ENCODE measurements at places on chromosomes 5 and 9.

GRCh38 chr5:154516475-154516874 lies 38.4 kb upstream of the HAND1 start:
- DNase-seq: no peak

- no peak for DNase-seq
Measured at GRCh38 chr9:89052470-89053097, 61.3 kb downstream of the S1PR3 start.

DNA sequence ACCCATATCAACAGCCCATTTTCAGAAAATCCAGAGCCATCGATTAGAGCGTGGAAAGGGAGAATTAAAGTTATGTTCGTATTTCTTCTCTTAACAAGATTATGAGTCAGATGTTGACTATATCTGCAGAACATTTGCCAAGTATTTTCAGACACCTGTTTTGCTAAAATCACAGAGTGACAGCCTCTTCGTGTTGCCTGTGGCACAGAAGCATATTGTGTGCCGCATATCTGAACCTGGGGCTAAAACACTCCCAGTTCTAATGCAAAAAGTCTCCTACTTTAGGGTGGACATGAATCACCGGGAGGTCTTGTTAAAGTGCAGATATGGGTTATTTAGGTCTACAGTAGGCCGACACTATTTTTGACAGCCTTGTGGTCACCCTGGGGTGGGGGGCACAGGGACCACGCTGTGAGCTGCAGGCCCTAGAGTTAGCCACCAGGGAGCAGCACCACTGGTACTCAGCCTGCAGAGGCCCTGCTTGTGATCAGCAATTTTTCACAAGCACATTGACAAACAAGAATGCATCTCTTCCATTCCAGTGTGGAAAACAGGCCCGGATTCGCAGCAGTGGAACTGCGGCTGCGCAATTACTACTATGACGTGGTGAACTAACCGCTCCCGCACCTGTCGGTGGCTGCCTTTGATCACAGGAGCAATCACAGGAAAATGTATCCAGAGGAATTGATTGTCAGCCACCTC lies 93.5 kb downstream of the SYK start:
- no peak for DNase-seq

GRCh38 chr5:128082551-128083032 lies 974 bp upstream of the SLC12A2 start:
- DNase-seq: no peak

DNA sequence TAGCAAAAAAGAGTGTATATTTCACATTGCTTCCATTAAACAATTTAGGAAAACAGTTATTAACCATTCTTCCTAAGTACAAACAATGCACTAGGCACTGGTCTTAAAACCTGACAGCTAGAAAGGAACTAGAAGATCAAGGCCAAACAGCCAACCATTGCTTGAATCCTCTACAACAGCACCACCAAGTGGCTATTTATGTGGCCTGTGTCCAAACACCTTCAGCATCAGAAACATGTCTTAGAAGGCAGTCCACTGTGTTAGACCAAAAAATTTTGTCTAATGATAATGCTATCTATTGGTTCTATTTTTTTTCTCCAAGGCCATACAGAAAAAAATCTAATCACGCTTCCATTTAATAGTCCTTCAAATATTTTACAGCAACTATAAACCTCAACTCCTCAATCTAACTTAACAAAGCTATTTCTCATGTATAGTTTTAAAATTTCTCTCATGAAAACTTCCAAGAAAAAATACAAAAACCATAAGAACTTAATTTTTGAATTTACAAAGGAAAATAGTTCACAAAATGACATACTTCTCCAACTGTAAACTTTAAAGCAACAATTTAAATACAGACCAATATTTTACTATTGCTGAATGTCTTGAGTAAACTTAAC lies 36.1 kb downstream of the CAAP1 start:
- peak; percentile 20 for DNase-seq
